ENCODE measurements at places on chromosomes 3 and 15.
A peak's percentile ranks its signal among the peaks of the same experiment; 100 is the strongest.

DNA sequence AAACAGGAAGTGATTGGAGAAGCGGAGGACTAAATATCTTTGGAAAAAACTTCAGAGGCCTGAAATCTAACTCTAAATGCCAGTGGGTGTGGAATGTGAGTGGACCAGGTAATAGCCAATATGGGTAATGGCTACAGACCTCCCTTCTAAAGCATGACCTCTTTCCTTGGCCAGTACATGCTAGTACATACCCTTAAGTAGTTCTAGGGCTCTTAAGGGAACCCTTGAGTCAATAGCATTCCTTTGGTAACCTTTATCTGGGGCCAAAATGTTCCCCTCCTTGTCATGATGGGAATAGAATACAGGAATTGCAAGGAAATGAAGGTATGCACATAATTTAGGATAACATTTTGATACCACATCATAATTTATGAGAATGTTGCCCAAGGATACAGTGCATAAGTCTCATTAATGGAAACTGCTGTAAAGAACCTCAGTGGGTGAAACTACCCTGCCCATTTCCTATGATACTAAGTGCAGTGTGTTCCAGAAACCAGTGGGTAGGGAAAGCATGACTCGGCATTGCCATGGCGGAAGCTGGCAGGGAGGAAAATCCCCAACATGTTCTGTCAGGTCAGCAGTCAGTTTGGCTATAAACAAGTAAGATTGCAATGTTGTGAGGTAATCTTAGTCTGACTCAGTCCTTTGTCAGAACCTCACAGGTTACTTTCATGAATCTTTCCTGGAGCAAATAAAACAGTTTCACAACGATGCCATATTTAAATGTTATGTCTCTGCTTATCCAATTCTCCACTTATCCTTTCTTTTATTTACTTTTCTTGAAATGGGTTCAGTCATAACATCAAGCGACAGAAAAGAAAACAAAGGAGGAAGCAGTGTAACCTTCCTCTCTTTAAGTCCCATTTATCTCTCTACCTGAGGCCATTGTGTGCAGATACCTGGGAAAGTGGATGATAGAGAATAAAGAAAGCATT lies 23.5 kb upstream of the RAP2B start:
- peak; percentile 70 for DNase-seq

DNA sequence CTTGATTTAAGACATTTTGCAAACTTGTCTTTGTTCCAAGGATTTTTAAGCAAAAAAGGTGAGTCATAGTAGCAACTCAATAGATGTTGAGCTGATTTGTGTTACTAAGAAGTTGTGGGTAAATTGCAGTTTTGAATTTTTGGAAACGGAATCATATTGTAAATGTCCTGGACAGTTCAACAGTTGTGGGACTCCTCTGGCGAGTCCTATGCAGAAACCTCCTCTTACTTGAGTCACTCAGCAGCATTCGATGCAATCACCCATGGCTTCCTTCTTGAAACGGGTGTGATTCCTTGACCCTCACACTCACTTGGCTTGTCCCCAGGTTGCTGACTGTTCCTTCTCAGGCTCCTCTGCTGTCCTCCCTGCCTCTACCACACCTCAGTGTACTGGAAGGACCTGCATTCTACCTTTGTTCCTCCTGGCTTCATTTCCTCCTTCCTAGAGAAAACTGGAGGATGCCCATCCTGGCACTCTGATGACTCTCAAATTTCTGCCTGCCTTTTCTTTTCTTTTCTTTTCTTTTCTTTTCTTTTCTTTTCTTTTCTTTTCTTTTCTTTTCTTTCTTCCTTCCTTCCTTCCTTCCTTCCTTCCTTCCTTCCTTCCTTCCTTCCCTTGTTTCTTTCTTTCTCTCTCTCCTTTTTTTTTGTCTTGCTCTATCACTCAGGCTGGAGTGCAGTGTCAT lies 52.8 kb upstream of the DGKG start:
- DNase-seq = no peak

- no peak for DNase-seq
Measured at GRCh38 chr3:101266071-101266470, 54.3 kb downstream of the IMPG2 start.

- no peak for DNase-seq
Measured at GRCh38 chr3:5210926-5211325, 23.4 kb downstream of the EDEM1 start.

GRCh38 chr15:69359722-69360121 lies 54.4 kb upstream of the KIF23 start:
- no peak for DNase-seq

- DNase-seq = no peak
Measured at GRCh38 chr3:170634663-170635384, 48.9 kb upstream of the SLC7A14 start.

- DNase-seq = peak; percentile 55
Measured at GRCh38 chr3:38805765-38806386, 10.1 kb downstream of the SCN10A start.

DNA sequence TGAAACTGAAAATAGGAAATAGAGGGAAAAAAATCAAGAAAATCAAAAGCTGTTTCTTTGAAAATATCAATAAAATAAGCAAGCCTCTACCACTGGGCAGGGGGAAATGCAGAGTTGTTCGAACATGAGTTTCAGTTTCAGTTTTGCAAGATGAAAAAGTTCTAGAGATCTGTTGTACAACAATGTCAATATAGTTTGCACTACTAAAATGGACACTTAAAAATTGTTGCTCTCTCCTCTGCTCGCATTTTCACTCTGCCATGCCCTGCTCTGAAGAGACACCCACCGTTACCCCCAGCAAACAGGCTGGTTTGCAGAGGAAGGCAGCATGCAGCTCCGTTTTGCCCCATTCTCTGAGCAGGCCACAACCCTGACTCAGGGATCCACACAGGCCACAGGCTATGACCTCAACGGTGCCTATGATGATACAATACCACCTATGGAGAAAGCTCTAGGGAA lies 64.5 kb downstream of the ZNF148 start:
- DNase-seq = peak; percentile 71

GRCh38 chr3:15359677-15360397 lies 27.5 kb upstream of the SH3BP5 start:
- DNase-seq = no peak

GRCh38 chr15:90893175-90894090 lies 9.1 kb downstream of the FES start:
- DNase-seq = no peak

DNA sequence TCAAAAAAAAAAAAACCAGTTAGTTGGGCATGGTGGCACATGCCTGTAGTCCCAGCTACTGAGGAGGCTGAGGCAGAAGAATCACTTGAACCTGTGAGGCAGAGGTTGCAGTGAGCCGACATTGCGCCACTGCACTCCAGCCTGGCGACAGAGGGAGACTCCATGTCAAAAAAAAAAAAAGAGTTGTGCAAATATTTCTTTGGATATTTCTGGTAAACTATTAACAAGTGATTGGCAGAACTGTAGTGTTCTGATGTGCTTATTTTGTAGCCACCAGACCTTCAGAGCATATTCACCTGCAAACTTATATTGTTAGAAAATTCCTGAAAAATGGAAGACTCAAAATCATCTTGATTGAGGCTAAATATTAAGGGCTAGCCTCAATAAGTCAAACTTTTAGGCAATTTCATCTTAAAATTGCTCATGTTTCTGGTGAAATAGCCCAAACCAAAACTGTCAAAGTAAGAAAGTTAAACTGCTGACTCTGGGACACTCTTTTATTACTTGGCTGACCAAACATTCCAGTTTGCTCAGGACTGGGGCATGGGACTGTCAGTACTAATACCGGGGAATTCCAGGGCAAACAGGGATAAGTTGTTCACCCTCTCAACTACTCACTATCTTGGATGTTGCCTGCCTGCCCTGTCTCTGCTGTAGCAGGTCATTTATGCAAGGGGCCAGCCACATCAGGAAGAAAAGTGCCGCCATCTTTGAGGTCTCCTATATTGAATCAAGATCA lies 37.0 kb downstream of the ABHD2 start:
- DNase-seq = no peak

DNA sequence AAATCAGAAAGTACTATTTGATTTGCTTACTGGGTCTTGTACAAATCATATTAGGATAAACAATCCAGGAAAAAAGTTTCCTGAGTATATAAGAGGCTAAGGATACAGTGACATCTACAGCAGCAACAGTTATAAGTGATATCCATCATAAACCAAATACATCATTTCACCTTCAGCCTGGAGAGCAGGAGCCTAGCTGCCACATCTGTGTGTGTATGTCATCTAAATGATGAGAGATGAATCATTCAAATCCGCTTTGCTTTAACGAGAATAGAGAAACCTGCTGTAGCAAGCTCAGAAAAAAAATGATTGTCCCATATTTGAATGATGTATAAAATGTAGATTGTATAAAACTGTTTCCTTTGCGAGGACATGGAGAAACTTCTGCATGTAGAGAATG lies 841.4 kb downstream of the SI start:
- no peak for DNase-seq

DNA sequence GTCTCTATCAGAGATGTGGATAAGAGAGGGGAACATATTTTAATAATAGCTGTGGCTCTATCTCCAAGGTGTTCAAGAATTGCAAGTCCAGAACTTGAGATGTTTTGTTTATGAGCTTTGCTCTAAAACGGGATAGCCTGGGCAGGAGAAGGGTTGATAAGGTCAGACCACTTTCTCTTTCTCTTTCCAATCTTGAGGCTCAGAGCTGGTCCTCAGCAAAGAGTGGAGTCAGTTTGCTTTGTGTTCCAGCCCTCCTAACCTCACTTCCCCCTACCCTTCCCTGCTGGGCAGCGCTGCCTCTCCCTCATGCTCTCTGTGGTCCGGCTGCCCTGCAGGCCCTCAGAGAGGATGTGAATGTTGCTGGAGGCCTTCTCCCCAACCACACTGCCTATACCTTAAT lies 13.8 kb downstream of the KLHL6 start:
- no peak for DNase-seq

- DNase-seq = no peak
Measured at GRCh38 chr3:42019953-42020260, 58.0 kb upstream of the ULK4 start.

DNA sequence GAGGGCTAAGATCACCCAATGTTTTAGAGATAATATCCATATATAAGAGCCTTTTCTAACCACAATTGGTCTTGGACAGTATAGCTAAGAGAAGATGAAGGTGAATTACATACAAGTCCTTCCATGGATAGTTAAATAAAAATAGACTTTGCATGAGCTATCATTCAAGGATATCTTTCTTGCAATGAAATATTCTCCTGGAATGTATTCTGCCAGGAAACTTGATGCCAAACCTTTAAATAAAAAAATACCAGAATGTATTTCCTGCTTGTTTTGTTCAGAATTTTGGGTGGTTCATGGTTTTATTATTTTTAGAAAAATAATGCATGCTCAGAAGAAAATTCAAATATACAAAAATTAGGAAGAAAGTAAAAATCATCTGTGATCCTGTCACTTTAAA lies 88.8 kb upstream of the PPIB start:
- DNase-seq = no peak

- DNase-seq = no peak
Measured at GRCh38 chr15:37709669-37710068, 224.8 kb upstream of the TMCO5A start.

GRCh38 chr15:72856549-72857040 lies 73.0 kb upstream of the ADPGK start:
- DNase-seq = peak; percentile 18

- no peak for DNase-seq
Measured at GRCh38 chr3:185582236-185582635, 3.9 kb upstream of the SENP2 start.

DNA sequence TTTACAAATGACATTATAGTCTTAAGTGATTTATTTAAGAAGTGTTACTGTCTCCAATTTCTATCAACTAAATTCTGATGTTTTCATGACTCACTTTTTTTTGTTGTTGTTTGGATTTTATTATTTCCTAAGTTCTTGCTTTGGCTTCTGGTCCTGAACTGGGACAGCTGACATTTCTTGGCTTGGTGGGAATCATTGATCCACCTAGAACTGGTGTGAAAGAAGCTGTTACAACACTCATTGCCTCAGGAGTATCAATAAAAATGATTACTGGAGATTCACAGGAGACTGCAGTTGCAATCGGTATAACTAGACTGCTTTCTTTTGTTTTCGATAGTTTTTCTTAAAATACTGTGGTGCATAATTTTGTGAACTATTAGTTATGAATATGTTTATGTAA lies 47.5 kb downstream of the ASTE1 start:
- no peak for DNase-seq

DNA sequence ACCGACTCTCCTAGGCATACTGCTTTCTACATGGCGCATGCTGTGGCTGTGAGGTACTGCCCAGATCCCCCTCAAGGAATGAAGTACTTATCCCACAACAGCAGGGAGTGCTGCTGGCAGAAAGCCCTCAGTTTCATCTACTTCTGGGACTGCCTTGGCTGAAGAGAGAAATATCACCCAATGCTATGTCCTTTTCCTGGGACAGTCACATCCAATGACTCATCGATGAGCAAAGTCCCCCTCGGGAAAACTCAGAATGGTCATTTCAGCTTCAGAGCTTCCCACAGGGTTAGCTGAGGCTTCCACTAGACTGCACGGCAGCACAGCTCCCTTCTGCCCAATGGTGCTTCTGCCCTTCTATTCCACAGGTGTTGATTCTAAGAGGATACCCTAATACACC lies 3.6 kb upstream of the NMD3 start:
- no peak for DNase-seq

- no peak for DNase-seq
Measured at GRCh38 chr15:73994912-73995622, 551 bp downstream of the PML start.

GRCh38 chr3:156260331-156260730 lies 140.0 kb downstream of the KCNAB1 start:
- no peak for DNase-seq

DNA sequence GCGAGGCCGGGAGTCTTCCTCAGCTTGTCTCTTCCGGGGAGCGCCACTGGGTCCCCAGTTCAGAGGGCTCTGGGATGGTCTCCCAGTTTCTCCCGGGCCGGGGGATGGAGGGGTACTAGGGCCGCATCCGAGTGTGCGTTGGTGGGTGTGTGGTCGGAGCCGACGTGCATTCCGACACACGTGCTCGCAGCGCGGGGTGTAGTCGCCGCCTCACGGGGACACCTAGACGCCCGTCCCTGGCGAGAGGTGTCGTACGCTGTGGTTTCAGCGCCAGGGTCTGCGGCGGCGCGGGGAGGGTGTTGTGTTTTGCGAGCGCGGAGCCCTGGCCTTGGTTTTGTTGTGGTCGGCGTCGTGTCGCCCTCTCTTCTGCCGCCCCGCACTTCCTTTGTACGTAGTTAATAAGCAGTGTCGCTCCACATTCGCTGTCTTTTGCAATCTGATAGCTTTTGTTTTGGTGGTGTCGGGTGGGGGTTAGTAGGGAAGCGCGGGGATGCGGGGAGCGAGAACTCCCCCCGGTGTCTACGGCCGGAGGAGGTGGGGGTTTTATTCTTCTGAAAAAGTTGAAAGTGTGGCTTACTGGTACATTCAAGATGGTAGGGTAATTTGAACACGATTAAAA lies 2.2 kb downstream of the IGF1R start:
- DNase-seq = peak; percentile 75

GRCh38 chr3:3134750-3135448 lies 8.2 kb downstream of the TRNT1 start:
- no peak for DNase-seq

- no peak for DNase-seq
Measured at GRCh38 chr3:119331661-119332060, 37.5 kb downstream of the ARHGAP31 start.

DNA sequence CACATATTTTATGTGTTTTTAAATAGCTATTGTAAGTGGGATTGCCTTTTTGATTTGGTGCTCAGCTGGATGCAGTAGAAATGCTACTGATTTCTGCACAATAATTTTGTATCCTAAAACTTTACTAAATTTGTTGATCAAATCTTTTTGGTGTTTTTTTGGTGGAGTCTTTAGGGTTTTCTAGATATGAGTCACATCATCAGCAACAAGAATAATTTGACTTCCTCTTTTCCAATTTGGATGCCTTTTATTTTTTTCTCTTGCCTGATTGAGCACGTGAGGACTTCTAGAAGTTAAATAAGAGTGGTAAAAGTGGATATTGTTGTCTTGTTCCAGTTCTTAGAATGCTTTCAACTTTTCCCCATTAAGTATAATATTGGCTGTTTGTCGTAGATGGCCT lies 51.3 kb downstream of the TLNRD1 start:
- DNase-seq = no peak
